Left hindlimb (tissue), 1 donor: ENCODE measurements at places on chromosomes 3 and 15.

GRCh38 chr3:58751235-58751634 is 84.7 kb upstream of the FAM3D start:
- no peak for DNase-seq

GRCh38 chr15:72967811-72968530 is 84.3 kb upstream of the NEO1 start:
- peak; percentile 43 for DNase-seq

DNA sequence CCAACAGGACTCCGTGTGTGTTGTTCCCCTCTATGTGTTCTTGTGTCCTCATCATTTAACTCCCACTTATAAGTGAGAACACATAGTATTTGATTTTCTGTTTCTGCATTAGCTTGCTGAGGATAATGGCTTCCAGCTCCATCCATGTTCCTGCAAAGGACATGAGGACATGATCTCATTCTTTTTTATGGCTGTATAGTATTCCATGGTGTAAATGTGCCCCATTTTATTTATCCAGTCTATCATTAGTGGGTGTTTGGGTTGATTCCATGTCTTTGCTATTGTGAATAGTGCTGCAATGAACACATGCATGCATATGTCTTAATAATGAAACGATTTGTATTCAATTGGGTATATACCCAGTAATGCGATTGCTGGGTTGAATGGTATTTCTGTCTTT is 28.5 kb upstream of the TOP2B start:
- DNase-seq, result no peak

DNA sequence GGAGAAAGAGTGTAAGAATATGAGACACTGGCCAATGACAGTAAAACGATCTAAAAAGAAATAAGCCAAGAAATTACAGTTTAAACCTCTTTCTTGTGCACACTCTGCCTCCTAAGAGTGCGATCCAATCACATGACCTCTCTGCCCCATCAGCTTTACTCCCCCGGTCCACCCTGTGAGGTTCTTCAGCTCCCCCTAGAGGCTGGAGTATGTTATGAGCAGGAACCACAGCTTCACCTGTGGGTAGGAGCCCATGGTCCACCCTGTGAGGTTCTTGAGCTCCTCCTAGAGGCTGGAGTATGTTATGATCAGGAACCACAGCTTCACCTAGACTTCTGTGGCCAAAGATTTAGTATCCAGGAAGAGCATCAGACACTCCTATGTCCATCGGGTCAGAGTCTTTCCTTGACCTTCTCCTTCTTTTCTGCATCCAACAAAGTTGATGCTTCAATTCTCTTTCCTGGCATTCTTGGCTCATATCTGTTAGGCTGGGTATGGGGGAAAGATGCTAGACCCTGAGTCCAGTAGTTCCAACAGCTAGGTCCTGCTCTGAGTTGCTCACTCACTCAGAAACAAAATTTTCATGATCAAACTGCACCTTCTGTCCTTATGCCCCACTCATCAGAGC is 164.0 kb downstream of the MINAR1 start:
- peak; percentile 41 for DNase-seq

GRCh38 chr15:87713475-87713879 is 543.1 kb downstream of the NTRK3 start:
- no peak for DNase-seq

DNA sequence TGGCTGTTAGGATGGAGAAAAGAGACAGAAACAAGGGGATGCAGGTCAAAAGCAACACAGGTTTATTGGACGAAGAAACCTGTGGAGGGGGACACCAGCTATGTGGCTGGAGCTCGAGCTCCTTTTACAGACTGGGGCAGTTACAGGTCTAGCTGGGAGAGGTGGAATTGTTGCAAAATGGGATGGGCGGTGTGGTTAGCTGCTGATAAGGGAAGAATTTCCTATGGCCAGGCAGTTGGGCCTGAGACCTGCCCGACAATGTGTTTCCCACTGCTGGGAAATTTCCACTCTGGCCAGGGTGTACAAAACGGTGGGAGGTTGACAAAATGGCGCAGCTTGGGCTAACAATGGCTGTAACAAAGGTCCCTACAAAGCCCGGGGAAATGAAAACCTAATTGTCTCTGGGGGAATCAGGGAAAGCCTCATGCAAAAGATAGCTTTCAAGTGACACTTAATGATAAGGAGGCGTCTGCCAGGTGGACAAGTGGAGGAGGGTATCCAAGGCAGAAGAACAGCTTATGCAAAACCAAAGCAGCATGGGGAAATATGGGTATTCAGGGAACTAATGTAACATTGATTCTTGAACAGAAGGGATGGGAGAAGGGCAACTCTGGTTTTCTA is 137.4 kb upstream of the SGO1 start:
- no peak for DNase-seq

GRCh38 chr3:148227534-148227933 is 470.2 kb upstream of the AGTR1 start:
- no peak for DNase-seq

- DNase-seq, result no peak
Observed at GRCh38 chr3:69353088-69353478, 32.8 kb downstream of the FRMD4B start.

DNA sequence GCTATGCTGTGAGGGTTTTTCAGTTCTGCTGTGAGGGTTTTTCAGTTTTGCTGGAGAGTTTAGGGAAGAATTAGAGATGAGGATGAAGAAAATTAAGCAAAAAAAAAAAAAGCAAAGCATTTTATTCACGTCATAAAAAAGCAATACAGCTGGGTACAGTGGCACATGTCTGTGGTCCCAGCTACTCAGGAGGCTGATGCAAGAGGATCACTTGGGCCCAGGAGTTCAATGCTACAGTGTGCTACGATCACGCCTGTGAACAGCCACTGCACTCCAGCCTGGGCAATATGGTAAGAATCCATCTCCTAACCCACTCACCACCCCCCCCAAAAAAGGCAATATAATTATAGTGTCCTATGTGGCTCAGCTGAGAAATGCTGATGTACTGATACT is 162.7 kb downstream of the MAGI1 start:
- DNase-seq, result no peak

- DNase-seq, result peak; percentile 43
Observed at GRCh38 chr3:54712539-54712938, 215.3 kb downstream of the LRTM1 start.

DNA sequence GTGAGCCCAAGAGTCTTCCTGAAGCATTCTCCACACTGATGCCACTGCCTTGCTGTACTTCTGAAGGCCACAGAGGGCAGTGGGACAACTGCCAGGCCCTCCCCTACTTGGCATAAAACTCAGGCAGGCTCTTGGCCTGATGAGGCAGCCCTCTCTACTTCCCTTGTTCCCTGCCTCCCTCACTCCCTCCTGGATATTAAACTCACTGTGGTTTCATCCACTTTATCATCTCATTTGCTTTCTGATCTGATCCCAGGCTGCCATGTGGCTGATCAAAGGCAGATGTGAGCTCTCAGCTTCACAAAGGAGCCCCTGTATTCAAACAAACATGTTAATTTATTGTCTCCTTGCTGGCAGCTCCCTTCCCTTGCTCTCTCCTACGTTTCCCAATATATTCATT is 533.5 kb downstream of the IGSF11 start:
- DNase-seq, result peak; percentile 54

DNA sequence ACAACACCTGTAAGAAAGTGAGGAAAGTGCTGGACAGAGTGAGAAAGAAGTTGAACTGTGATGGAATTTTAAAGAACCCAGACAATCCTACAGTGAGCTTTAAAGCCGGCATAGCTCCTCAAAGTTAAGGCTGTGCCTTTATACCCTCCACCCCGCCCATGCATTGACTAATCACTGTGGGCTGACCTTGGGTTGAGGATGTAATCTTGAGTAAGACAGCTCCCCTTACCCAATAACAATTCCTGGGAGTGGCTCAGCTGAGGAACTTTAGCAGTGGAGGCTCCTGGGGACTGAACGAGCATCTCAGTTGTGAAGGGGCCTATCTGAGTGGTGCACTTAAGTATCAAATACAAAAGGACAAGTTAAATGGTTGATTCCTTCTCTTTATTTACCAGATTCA is 35.7 kb upstream of the ZNF770 start:
- DNase-seq, result no peak

DNA sequence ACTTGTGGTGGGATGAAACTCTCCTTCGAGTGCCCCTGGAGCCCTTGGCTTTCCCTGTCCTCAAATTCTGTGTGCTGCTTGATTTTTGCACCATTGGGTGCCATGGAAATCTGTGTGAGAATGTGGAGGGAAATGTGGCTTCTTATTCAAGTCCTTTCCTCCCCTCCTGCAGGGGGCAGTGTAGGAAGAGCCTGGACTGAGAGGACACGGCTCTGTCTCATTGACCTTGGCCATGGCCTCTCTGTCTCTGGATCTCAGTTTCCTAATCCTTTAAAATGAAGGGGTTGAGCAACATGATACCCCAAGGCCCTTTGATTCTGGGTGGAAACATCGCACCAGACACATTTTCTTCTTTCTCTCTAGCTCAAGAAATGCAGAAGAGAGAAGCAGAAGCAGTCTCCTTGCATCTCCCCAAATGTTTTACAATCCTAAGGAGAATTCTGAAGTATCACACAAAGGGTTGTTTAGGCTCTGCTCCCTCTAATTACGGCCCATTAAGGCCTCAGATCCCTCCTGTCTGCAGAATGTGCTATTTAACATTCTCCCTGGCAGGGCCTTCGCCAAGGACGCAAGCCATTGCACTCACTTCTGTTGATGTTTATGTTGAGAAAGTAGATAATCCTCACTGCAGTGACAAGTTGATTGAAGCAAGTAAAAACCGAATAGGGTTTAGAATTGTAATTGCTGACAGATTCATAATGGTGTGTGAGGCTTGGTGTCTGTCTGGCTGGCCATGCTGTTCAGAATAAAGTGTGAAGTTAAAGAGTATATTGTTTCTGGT is 169.1 kb downstream of the TPRG1 start:
- DNase-seq, result no peak

GRCh38 chr3:55445551-55445950 is 41.6 kb downstream of the WNT5A start:
- DNase-seq, result no peak

GRCh38 chr3:186225603-186226002 is 116.7 kb upstream of the ETV5 start:
- DNase-seq, result no peak

GRCh38 chr3:4980229-4981203 is 1.3 kb downstream of the BHLHE40 start:
- DNase-seq, result peak; percentile 92

DNA sequence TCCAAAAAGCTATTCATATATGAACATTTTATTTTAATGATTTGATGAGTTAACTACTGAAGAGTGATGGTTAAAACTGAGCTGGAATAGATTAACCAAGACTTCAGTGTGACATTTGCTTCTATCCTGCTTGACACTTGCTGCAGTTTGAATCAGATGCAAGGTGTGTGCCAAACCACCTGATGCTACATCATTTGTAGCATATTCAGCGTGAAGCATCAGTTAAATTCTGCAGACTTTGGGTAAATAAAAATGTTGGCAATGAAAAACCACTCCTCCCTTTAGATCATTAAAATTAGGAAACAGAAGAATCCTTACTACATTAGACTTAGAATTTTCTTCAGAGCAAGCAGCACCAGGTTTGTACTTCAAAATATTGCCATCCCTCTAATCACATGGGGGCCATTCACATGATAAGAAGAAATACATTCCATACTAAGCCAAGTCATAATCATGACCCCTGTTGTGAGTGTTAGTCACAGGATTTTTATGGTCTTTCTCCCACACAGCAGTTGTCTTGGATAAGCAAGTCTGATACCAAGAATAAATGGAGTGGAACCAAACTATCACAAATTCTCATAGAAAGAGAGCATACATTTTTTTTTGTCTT is 160.7 kb upstream of the TNIK start:
- no peak for DNase-seq
